ENCODE measurements at places on chromosomes 1 and 21.
A peak's percentile ranks its signal among the peaks of the same experiment; 100 is the strongest.

DNA sequence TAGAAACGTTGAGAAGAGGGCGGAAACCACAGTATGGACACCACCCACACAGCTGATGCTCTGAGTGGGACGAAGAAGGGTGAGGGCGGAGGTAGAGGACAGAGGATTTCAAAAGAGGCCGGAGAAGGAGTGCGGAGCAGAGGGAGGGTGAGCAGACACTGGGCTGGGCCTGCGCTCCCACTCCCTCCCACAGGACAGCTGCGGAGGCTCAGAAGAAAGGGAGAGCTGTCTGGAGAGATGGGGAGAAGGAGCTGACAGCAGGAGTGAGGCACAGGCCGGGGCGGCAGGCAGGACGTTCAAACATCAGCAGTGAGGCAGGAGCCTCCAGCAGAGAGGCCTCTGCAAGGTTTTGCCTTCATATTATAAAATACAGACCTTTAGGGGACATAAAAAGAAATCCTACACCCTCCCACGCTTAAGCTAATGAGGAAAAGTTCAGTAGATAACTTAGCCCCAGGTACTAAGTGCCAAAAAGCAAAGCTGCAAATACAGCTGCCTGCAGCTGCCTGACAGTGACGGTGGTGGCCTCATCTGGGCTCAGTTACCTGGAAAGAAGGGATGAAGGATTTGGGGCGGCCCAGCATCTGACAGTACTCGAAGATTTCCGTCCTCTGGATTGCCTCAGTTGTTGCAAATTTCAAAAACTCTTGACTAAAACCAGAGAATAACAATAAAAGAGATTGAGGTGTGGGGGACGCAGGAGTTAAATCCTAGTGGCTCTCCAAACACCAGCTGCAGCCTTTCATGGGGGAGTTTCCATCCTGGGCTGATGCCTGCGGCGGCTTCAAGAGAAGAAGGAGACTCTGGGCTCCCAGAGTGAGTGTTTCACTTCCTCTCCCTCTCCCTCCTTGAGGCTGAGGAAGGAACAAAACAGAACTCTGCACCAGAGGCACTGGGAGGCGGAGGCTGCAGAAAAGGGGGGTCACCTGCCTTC is 25.6 kb downstream of the SEC16B start:
- DNase-seq, result no peak

- DNase-seq, result no peak
Measured at GRCh38 chr1:4792565-4792964, 138.2 kb downstream of the AJAP1 start.

GRCh38 chr21:42108554-42109340 is 37.6 kb downstream of the UMODL1 start:
- DNase-seq, result no peak

DNA sequence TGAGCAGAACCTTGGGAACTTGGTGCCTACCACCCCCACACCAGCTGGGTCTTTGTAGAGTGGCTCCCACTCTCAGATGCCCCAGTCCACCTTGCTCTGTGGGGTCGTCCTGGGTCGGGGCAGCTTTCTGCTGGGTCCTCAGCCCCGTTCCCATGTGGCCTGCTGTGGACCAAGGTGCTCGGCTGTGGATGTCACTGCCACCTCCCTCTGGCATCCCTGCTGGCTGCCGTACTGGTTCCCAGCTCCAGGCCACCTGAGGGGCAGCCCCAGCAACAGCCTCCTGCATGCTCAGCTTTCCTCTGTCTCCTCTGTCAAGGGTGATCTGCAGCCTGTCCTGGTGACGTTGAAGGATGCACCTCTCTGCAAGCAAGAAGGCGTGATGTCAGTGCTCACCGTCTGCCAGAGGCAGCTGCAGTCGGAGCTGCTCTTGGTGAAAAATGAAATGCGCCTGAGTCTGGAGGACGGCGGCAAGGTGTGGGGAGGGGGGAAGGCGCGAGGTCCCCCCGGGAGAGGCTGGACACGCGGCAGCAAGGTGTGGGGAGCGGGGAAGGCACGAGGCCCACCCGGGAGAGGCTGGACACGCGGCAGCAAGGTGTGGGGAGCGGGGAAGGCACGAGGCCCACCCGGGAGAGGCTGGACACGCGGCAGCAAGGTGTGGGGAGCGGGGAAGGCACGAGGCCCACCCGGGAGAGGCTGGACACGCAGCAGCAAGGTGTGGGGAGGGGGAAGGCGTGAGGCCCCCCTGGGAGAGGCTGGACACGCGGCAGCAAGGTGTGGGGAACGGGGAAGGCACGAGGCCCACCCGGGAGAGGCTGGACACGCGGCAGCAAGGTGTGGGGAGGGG is 45.9 kb upstream of the DIP2A start:
- DNase-seq, result no peak

- no peak for DNase-seq
Measured at GRCh38 chr1:164867590-164867989, 308.6 kb downstream of the PBX1 start.

DNA sequence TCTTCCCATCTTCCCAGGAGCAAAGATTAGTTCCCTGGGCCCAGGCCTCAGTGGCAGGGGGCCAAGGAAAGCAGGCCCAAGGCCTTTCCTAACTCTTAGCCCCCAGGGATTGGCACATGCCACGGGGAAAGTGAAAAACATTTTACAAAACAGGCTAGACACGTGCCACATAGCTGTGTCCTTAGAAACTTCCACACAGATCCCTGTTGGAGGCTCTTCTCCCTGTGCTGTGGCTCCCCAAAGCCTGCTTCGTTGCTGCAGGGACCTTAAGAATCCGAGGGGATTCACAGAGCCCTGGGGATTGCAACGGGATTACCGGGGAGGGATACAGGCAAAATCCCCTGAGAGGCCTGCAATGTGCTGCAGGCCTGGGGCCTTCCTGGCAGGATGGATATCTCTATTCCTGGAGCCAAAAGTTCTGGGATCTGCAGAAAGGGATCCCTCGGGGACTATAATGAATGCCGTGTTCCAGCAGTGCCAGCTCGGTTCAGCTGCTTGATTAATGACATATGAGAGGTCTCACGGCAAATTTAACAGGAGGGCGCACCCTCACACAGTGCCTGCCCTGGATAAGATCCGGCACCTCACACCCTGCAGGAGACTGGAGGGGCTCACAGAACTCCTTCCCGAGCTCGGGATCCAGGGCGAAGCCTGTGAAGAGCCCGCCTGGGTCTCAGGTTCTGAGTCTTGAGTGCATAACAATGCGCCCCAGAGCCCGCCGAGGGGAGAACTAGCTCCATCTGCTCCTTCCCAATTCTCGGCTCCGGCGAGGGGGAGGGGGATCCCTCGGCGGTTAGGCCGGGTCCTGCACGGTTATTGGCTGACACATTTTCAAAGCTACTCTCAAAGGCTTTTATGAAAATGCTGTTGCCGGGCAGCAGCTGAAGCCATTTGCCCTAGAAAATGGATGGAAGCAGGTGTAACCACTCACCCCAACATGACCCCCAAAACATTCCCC is 15.3 kb upstream of the RGS8 start:
- peak; percentile 35 for DNase-seq

DNA sequence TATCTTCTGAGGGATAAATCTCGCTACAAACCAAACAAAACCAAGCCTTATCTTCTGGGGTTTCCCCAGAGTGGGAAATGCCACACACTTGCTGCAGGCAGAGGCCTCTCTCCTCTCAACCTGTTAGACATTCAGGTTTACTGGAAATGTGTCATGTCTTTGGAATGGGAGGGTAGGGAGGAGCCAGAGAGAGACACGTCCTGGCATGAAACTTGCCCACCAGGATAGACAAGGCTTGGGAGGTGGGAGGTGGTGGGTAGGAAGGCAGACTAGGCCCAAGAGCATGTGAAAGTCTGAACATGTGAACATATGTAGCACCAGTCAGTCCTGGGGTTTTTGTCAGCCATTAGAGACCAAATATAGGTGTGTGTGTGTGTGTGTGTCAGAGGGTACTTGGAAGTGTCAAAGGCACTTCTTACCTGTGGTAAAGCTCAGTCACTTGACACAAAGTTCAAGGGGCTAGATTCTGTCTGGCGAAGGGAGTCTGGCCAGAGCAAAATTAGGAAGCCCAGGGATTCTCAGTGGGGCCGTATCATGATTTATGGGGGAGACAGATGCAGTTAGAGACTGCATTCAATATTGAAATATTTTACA is 32.4 kb upstream of the PIGC start:
- no peak for DNase-seq

GRCh38 chr1:42957880-42958487 is 684 bp downstream of the SLC2A1 start:
- peak; percentile 65 for DNase-seq

DNA sequence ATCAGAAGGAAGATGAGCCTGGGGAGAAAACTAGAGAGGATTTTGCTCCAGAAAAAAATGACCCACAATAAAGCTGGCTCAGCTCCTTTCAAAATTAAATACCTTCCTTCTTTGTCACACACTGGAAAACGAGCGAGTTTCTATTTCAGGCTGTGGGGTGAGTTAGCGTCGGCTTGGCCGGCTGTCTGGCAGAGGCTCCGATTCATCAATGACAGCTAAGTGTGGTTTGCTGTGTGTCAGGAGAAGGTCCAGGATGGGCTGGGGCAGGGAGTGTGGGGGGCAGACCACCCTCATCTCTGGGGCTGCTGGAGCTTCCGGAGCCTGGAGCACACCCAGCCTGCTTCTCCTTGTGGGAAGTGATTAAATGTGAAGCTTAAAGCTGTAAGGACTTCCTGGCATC is 120.2 kb downstream of the ETS2 start:
- peak; percentile 58 for DNase-seq

DNA sequence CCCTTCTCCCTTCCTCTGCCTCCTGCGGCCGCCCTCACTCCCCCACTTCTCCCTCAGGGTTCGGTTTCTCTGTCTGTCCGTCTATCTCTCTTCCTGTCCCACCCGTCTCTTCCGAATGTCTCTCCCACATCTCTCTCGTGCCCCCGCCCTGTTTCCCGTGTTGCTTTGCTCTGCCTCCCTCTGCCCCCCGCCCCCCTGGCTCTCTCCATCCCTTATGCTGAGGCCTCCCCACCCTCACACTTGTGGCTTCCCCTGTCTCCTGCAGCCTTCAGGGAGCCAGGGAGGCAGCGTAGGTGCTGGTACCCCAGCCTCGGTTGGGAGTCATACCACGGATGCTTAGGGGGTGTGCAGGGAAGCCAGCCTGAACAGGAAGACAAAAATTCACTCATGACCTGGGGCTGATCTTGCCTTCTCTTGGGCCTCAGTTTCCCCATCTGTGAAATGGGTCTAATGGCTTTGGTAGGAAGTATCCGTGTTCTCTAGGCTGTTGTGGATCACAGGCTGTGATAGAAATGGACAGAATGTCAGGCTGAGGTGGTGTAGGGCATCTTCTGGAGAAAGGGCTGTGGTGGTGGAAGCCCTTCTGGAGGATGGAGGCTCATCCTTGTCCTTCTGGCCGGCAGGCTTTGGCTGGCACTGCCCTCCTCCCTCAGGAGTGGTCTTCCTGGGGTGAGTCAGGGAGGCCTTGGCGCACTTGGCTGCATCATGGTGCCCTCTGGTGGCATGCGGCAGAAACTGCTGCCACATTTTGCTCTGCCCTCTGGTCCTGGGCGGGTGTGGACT is 55.5 kb downstream of the FOXO6 start:
- peak; percentile 61 for DNase-seq

GRCh38 chr1:31954607-31955283 is 16.6 kb upstream of the PTP4A2 start:
- DNase-seq, result peak; percentile 83

GRCh38 chr1:244319283-244320132 is 132.2 kb downstream of the ADSS2 start:
- no peak for DNase-seq
